ENCODE measurements at places on chromosomes 7 and 10.

- DNase-seq = no peak
Observed at GRCh38 chr10:48603421-48604038, 1.3 kb downstream of the ARHGAP22 start.

GRCh38 chr10:119217401-119217800, 10.0 kb downstream of the GRK5 start:
- no peak for DNase-seq

- DNase-seq = no peak
Observed at GRCh38 chr10:90447831-90448230, 410.0 kb downstream of the HTR7 start.

DNA sequence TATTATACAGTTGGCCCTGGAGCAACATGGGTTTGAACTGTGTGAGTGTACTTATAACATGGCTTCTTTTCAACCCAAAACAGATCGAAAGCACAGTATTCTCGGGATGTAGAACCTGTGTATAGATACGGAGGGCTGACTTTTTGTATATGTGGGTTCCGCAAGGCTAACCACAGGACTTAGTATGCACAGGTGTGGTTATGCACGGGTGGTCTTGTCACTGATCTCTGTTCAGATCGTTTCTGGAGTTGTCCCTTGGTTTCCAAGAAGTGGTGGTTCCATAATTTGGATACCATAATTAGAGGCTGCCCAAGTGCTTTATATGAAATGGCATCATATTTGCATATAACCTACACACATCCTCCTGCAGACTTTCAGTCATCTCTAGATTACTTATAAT, 10.9 kb upstream of the BHLHA15 start:
- no peak for DNase-seq

GRCh38 chr10:101226491-101227428, 2.5 kb downstream of the LBX1 start:
- DNase-seq = no peak

DNA sequence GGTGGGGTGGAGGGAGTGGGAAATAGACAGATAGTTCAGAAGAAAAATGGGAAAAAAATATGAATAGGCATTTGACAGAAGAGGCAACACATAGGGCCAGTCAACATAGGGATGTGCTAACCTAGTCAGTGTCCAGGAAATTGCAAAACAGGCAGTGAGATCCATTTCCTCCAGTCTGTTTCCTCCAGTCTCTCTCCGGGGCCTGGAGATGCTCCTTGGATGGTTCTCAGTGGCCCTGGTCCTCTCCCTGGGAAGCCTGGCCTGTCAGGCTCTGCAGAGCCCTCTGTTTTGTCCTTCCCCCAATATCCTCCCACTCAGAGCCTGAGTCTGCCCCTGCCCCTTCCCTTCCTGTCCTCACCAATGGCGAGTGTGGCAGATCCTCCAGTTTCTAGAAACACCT, 52.6 kb downstream of the SYPL1 start:
- no peak for DNase-seq

DNA sequence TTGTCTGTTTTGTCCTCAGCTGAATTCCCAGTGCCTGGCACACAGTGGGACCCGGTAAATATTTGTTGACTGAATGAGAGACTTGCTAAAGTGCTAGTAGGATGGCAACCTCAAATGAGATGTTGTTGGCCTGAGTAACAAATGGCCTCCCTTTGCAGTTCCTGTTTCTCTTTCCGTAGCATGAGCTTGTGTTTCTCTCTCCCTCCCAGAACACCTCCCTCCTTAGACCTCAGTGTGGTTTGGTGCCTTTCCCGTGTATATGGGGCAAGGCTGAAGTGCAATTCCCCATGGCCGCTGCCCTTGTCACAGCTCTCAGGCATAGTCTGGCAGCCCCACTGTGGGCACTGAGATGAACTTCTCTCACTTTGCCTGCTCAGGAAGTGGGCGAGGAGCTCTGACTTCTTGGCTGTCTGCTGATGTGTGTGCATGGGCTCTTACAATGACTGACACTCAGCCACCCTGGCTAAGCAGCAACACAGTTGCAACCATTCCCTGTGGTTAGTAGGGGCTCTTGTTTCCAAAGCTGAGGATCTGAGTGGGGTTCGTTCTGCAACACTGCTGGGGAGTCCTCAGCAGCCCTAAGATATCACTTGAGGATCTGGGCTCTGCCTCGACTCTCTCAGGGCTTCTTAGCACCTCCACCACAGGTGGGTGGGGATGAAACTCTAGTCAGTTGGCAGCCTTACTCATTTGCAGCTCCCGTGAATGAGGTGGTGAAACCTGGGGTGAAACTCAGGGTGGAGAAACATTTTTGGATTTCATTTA, 136.1 kb downstream of the ICA1 start:
- DNase-seq = peak; percentile 86

DNA sequence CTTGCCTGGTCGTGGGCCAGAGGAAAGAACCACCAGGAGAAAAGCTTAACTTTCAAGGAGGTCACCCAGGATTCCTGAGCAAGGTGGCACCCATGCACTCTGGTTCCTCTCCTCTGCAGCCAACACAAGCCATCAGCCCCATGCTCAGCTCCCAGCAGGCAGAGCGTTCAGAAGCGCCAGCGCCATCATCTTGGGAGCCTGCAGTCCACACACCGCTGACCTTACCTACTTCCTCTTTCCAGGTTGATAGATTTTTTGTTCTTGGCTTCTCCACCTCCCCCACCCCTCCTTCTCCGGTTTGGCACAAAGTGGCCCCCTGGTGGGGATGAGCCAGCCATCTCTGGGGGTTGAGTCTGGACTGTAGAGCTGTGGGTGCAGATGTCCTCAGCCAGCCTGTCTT, 1.7 kb upstream of the WDR86 start:
- no peak for DNase-seq

GRCh38 chr10:63106111-63106755, 26.9 kb upstream of the NRBF2 start:
- no peak for DNase-seq

DNA sequence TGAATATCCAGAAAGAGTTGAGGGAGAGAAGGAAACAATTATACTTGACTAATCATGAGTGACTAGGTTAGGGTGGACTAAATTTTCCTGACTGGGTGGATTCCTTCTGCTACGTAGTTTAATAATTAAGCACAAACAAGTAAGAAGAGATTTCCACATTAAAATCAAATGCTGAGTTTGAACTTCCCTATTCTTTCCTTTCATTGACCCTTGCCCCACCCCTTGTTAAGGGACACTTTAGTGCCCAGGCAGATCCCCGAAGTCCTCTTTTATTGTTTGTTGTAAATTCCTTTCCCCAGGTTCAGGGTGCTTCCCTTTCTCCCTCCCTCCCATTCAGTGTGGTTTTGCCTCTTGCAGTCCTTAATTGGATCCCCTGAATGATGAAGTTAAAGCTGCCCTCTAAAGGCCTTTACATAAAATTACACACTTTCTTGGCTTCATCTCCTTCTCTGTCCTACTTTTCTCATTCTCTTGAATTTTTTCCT, 8.8 kb upstream of the SPAM1 start:
- DNase-seq = no peak

DNA sequence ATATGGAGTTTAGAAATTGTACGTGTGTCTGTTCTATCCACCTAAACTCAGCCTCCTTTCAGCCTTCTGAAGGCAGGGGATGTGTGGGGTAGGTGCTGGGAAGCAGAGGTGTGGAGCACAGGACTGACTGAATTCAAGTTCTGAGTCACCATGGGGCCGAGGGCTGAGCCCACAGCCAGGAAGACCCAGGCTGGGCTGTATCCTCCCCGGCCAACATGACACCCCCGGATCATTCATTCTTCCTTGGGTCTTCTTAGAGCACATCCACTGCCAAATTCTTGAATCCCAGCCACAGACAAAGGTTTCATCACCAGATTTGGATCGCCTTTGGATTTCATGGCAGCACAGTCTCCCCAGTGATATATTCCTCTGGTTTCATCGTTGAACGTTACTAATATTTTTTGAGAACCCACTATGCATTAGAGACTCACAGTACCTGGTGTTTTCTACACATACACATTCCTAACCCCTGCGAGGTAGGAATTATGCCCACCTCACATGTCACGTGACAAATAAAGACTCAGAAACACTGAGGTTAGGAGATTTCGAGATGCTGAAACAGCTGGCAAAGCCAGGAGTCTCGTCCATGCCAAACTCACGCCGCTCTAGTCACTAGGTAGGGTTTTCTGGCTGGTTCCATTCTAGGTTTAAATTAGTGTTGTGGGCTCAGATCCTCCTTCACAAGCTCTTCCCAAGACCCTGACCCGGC, 26.9 kb downstream of the CCDC3 start:
- DNase-seq = no peak

- DNase-seq = no peak
Observed at GRCh38 chr7:55120074-55120473, 101.3 kb downstream of the EGFR start.

- no peak for DNase-seq
Observed at GRCh38 chr10:48579251-48579960, 25.5 kb downstream of the ARHGAP22 start.

- no peak for DNase-seq
Observed at GRCh38 chr10:111030042-111030750, 46.6 kb upstream of the ADRA2A start.

DNA sequence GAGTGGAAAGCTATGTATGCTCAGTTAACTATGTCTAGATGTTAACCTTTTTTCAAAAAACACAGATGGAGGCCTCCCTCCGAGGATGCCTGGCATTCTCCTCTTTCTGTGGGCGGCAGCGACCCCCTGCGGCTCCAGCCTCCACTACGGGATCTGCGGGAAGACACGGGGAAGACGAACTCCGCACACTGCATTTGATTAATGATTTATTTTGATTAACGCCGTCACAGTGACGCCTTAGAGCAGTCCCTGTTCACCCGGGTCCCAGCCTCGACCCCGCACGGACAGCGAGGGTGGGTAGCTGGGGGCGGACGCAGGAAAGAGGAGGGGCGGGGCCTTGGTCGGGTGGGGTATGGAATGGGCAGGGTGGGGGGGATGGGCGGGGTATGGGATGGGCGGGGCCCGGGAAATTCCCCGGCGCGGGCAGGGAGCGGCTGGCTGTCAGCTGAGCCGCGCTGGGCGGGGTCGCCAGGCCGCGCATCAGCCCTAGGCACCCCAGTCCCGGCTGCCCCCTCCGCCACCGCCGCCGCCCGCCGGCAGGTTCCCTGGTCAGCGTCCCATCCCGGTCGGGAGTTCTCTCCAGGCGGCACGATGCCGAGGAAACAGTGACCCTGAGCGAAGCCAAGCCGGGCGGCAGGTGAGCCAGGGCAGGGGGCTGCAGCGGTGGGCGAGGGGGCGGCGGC, at the start of gene OPTN:
OPTN (plus strand) TSS at position 498 of the 683 bp plus-strand sequence. CDS start 8,960 bp downstream, outside the sequence.
- peak; percentile 83 for DNase-seq

- DNase-seq = no peak
Observed at GRCh38 chr10:31262672-31263071, 56.3 kb upstream of the ZEB1 start.

DNA sequence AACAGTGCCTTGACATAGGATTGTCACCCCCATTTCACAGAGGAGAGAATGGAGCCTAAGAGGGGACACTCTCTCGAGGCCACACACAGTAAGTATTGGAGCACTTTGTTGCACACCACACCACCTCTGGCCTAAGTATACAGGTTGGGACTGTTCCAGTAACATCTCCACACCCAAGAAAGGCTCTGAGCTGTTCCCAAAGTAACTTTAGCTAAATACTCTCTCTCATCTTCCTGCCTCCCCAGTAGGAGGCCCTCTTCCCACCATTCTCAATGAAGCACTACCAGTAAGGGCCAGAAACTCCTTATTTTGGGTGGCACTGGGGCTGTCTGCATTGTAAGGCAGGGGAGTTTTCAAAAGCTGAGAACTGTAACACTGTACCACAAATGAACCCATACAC, 189.5 kb downstream of the ZNF438 start:
- no peak for DNase-seq

- no peak for DNase-seq
Observed at GRCh38 chr10:122657729-122658128, 41.9 kb downstream of the C10orf120 start.

GRCh38 chr10:4867520-4868356, 41.7 kb downstream of the AKR1E2 start:
- DNase-seq = no peak

DNA sequence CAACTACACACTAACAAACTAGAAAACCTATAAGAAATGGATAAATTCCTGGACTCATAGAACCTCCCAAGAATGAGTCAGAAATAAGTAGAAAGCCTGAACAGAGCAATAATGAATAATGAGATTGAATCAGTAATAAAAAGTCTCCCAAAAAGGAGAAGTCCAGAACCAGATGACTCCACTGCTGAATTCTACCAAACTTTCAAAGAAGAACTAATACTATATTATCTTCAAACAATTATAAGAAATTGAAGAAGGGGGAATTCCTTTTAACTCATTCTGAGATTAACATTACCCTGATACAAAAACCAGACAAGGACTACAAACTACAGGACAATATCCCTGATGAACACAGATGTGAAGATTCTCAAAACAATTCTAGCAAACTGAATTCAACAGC, 47.8 kb upstream of the CDK6 start:
- DNase-seq = no peak

GRCh38 chr10:29473406-29474100, 161.2 kb downstream of the SVIL start:
- no peak for DNase-seq

DNA sequence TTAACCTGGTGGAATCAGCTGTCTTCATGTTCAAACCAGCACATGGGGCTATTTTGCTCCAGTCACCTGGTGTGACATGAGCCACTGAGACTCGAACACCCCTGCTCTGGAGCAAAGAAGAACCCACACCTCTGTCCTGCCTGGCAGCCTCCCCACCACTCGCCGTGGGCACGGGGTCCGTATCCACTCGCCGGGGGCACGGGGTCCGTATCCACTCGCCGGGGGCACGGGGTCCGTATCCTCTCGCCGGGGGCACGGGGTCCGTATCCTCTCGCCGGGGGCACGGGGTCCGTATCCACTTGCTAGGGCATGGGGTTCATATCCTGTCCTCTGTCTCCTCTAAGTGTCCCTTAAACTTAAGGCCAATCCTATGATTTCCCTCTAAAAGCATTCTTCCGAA, 558.7 kb downstream of the PTPRN2 start:
- DNase-seq = no peak

DNA sequence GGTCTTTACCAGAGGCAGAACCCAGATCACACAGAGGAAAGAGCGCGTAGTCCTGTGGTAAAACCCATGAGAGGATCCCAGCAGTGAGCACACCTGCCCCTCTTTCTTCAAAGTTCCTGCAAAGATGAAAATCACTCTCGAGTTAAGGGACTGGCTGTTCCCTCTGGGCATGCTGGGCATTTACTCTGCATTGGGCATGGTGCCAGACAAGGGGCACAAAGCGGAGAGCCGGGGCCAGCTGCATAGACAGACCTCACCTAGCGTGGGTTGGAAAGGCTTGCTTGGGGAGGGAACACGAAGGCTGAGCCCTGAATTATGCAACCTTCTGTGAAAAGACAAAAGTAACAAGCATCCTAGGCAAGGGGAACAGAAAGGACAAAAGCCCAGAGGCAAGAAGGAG, 120.0 kb upstream of the TCERG1L start:
- no peak for DNase-seq

DNA sequence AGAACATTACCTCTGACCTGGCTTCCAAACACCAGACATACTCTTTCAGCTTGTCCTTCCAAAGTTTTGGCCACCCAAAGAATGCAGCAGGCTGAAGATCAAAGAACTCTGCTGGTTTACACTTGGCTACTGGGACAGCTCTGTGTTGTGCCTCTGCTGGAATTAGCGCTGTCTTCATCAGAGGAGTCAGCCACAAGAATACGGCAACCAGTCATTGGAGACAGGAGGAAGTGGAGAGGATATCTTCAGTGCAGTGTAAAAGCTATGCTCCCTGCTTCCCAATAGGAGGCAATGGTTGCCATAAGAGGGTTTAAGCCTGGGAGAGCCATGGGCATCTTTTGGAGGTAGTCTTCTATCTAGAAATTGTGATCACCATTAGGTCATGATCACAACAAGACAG, 126.7 kb upstream of the WNT16 start:
- no peak for DNase-seq
